ENCODE measurements at places on chromosomes 12 and 14.
A peak's percentile ranks its signal among the peaks of the same experiment; 100 is the strongest.

- DNase-seq: no peak
These were observed 963 bp upstream of the TINF2 start for GRCh38 chr14:24243336-24243836.

DNA sequence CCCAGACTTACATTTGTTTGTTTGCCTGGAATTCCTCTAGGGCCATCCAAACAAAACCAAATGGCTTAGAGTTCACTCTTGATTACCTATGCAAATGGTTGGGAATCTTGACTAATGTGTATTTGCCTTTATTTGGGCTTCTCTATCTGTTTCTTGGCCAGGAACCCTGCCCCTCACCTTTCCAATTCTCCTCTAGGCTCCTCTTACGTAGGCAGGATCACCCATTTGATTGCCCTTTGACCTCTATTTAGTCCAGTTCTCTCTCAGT, 123.0 kb upstream of the DYRK2 start:
- DNase-seq: no peak

DNA sequence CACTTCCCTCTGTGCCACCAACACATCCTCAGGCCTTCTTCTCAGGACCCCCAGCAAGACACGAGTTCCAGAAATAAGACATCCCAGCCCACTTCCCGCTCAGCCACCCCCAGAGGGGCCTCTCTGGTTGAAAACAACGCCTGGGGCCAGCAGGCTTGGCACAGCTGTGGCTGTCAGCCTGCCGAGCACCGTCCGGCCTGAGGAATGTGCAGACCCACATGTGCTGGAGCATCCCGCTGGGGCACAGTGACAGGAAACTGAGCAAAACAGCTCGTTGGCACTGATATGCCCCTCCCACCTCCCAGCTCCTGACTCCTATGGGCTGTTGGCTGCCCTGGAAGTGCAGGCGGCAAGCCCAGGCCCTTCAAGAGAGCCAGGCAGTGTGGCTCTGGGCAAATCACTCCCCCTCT, 1.4 kb downstream of the SYNE3 start:
- DNase-seq: no peak

- DNase-seq: no peak
These were observed 51.0 kb downstream of the KCNMB4 start for GRCh38 chr12:70417121-70417520.

DNA sequence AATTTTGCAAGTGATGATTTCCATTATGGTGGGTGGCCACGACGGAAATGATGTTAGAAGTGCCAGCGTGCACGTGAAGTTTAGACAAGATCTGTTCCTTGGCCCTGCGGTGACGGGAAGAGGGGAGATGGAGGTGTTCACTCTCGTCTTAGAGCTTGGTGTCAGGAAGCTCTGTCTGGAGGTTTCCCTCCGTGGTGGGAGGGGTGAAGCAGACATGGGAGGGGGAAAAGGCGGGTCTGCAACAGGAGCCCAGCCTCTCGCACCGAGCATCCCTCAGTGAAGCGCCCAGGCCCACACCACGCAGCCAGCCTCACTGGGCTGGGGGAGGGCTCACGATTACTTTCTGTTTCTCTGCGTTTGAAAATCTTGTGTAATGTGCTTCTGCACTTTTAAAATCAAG, 26.3 kb downstream of the EML1 start:
- DNase-seq: peak; percentile 20

DNA sequence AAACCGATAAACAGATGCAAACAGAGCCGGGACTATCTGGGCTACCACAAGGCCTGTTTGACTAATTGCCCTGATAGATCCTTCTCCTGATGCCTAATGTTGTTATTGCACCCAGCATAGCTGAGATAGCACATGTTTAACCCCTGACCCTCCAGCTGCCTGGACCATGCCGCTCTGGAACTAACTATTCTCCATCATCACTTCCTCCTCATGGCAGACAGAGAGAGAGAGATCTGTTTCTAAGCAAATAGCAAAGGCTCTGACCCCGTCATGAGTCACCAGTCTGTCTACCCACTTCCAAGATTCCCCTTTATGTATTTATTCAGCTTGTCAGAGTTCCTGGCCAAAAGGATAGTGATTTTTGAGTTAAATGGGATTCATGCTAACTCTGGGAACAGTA, 58.2 kb upstream of the FLRT2 start:
- DNase-seq: no peak

DNA sequence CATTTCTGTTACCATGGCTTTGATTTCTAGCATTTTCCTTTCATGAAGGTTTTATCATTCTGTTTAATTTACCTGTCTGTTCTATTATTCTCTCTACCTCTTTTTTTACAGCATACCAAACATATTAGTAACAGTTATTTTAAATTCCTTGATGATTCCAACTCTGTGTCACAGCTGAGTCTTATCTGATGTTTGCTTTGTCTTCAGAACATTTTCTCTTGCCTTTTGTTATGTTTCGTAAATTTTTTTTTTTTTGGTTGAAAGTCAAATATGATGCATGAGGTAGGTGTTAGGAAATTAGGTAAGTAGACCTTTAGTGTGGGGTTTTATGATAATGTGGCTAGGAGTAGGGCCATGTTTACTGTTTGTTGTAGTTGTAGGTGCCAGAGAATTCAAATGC, 496.4 kb downstream of the FOXG1 start:
- DNase-seq: no peak

- no peak for DNase-seq
These were observed 170.4 kb upstream of the HIF1A start for GRCh38 chr14:61524936-61525292.

DNA sequence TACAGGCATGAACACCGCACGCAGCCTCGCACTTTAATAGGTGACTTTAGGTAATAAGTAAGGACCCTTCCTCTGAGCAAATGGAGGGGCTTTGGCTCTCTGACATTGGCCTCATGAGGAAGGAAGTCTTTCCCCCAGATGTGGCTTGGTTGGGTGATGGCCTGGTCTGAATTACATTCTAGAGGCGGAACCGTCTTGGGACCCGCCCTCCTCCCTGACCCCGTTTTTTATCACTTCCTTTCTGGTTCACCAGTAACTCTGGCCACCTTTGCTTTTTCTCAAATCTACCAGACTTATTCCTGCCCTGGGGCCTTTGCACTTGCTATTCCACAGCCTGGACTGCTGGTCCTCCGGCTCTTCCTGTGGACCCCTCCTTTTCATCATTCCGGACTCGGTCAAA, 13.4 kb downstream of the ALDH2 start:
- no peak for DNase-seq

DNA sequence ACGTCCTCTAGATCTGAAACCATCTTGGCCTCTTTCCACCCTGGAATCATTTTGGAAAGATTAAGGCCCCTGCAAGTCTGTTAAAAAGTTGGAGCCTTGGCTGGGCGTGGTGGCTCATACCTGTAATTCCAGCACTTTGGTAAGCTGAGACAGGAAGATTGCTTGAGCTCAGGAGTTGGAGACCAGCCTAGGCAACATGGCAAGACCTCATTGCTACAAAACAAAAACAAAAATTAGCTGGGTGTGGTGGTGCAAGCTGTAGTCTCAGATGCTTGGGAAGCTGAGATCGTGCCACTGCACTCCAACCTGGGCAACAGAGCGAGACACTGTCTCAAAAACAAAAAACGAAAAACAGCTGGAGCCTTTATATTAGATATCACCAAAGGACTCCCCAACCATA, 10.9 kb upstream of the ABCD4 start:
- DNase-seq: no peak

DNA sequence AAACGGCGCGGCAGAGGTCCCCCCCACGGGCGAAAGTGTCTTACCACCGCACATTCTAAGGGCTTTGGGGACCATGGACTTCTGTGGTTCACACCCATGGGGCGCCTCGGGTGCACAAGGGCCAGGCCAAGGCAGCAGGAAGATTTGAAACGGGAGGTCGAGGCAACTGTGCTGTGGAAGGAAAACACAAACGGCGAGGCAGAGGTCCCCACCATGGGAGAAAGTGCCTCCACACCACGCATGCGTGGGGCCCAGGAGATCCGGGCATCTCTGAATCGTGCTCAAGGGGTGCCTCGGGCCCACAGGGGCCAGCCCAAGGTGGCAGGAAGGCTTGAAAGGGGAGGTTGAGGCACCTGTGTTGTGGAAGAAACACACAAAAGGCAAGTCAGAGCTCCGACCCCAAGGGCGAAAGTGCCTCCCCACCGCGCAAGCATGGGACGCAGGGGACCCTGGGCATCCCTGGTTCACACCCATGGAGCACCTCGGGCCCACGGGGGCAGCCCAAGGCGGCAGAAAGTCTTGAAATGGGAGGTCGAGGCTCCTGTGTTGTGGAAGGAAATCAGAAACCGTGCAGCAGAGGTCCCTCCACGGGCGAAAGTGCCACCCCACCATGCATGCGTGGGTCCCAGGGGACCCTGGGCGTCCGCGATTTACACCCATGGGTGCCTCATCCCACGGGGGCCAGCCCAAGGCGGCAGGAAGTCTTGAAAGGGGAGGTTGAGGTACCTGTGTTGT, 371.0 kb downstream of the ALG10 start:
- DNase-seq: no peak

DNA sequence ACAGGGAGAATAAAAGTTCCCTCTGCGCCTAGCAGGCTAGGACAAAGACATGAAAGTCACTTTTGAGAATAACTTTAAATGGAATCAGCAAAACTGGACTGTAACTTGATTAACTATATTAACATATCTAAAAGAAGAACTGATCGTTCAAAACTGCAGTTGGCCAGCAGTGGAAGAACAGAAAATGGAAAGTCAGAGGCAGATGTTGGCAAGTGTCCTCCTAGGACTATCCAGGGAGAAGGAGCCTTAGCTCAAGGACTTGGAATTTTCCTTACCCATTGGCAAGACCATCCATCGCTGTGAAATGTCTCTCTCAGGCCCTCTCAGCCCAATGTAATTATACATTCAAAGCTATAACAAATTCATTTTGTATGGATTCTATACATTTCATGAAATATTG, 419.7 kb downstream of the ATP23 start:
- DNase-seq: no peak

DNA sequence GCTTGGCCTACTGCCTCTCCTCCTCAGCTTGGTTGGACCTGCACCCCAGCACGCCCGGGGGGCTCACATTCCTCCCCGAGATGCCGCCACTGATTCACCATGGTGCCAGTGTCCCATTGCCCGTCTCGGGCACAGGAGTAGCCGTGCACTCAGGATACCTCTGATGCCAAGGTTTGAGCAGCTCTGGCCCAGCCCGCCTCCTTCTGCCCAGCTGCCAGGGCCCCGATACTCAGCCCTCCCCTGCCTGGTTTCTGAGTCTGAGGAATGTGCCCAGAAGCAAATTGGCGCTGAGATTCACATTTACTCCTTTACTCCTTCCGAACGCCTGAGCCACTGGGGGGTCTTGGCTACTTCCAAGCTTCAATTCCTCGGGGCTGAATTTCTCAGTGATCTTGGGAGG, 63.5 kb downstream of the NINJ2 start:
- no peak for DNase-seq

- no peak for DNase-seq
These were observed 1.1 kb downstream of the IGF1 start for GRCh38 chr12:102479099-102479885.

GRCh38 chr12:77648716-77649115, 182.0 kb upstream of the NAV3 start:
- DNase-seq: no peak

DNA sequence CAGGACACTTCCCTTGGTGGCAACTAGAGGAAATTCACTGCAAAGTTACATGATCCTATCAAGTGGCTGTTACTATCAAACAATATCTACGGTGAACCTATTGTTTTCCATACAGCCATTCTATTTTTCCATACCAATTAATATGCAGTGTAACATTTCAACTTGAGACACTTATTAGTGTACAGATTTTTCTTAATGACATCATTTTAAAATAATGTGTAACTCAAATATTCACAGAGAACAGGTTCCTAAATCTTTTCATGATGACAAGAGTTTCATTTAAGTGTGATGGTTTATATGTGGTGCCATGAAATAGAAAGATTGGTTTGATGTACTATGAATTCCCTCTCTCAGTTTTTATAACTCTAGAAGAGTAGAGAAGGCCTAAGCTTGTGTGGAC, 291.2 kb upstream of the SOX5 start:
- no peak for DNase-seq

DNA sequence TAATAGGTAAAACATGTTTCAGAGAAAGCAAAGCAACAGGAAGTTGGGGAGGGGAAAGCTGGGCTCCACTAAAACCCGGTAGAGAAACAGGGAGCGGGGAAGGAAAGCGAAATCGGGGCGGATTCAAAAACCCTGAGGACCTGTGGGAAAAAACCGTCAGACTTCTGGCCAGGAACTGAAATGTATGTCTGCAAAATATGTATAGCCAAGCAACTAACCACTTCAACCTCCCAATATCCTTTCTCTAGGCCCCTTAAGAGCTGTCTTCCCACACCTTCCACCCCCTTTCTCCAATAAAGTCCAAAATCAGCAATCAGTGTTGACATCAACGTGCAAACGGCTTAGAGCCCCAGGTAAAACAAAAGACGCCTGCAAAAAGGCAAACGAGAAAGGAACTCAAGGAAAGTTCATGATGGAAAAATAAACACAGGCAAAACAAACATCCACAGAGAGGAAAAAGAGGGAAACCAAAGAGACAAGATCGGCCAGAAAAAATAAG, 32.8 kb downstream of the SIX1 start:
- no peak for DNase-seq
